ENCODE measurements at places on chromosomes 16 and 17.

GRCh38 chr16:19688396-19689024 lies 29.5 kb downstream of the KNOP1 start:
- no peak for DNase-seq

DNA sequence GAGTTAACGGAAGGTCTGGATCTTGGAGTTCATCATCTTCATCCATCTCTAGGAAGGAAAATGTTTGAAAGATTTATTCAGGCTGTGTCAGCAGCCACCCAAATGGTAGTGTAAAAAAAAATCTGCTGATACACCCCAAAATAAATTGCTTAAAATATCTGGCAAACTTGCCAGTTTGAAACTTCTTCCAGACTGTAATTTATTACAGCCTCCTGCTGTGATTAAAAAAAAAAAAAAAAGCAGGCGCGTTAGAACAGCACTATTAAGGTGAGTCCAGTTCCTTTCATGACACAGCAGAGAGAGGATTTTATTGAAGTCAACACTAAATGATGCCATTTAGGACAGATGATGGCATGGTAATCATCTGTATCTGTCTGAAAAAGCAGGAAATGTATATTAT lies 140.6 kb upstream of the CORO6 start:
- no peak for DNase-seq

- DNase-seq, result no peak
These were observed 2.6 kb downstream of the GLIS2 start for GRCh38 chr16:4318451-4318910.

DNA sequence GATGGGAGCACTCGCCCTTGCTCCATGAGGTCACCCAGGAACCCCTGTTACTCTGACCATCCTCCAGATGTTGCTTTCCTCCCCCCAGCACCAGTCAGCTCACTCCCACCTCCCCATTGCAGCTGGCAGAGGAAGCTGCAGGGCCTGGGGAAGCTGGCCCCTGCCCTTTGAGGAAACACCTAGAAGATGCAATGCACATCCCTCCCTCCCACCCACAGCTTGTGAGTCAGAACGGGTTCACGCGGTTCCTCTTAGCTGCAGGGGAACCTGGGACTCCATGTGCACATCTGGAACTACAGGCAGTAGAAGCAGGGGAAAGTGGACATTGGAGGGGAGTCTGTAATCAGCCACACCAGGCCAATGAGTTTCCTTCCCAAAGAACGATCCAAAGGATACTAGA lies 96.9 kb downstream of the KATNIP start:
- no peak for DNase-seq

- no peak for DNase-seq
These were observed 1393.3 kb downstream of the CDH8 start for GRCh38 chr16:60642956-60643355.

DNA sequence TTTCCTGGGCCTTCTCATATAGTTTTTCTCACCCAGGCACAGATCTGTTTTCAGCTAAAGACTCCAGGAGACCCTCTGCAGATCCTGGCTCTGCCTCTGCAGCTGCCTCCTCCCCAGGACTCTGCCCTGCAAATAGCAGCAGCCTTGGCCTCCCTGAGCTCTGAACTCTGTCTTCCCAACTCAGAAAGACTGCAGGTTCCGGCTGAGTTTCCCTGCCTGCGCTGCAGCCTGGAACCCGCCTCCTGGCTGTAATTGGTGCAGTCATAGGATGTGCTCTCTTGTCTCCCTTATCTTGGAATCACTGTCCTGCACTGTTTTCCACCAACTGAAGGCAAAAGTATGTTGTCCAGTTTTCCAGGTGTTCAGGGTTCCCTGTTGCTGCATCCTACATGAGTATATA lies 14.3 kb upstream of the DNASE1 start:
- no peak for DNase-seq

DNA sequence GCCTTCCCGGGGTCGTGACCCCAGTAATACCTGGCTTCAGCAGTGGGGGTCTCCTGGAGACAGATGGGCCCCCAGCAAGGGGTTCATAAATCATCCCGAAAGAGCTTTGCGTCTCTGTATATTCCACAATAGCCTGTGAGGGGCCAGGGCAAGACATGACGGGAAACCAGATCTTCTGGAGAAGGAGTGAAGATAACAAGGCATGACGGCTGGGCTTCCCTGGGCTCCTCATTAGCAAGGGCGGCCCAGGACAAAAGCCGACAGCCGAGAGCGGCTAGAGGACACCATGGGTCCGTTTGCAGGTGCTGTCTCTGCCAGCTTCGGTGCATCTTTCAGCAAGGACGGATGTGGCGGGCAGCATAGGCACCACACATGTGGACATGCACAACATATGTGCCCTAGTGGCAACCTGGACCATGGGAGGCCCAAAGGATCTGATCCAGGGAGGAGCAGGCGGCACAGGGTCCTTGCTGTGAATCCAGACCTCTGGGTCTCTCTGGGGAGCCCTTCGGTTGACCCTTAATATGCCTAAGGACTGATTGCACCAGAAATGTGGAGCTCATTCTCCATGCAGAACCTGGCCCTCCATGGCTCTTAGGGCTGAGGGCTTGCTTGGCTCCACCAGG lies 136.9 kb upstream of the FOXF1 start:
- no peak for DNase-seq

- no peak for DNase-seq
These were observed 92.9 kb upstream of the CHMP6 start for GRCh38 chr17:80898716-80899115.

DNA sequence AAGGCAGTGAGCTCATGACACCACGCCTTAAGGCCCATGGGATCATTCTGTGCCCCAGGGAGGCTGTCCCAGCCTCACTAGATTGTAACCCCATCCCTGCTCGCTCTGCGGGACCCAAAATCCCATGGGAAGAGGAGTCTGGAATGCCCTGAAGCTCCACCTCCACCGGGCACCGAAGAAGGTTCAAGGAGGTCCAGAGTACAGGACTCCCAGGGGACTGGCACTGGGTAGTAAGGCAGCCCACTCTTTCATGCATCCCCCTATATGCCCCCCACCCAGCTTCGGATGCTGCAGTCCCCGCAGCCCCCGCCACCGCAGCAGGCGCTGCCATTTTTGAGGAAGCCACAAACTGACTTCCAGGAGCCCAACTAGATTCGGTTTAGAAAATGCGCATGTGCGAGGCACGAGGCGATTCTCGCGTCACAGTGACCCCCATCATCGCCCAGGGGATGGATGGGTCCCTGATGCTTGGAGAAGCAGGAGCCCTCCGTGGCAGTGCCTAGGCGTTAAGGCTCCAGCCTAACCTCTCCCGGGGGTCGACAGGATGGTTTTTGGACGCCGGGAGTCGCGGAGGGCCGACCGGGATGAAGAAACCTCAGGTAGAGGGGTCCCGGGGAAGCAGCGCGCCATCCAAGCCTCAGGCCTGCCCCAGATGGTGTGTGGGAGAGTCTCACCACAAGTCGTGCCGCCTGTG lies 1681.0 kb downstream of the TP53TG3F start:
- no peak for DNase-seq

GRCh38 chr17:34364751-34365150 lies 1.7 kb upstream of the CCL1 start:
- DNase-seq, result no peak

DNA sequence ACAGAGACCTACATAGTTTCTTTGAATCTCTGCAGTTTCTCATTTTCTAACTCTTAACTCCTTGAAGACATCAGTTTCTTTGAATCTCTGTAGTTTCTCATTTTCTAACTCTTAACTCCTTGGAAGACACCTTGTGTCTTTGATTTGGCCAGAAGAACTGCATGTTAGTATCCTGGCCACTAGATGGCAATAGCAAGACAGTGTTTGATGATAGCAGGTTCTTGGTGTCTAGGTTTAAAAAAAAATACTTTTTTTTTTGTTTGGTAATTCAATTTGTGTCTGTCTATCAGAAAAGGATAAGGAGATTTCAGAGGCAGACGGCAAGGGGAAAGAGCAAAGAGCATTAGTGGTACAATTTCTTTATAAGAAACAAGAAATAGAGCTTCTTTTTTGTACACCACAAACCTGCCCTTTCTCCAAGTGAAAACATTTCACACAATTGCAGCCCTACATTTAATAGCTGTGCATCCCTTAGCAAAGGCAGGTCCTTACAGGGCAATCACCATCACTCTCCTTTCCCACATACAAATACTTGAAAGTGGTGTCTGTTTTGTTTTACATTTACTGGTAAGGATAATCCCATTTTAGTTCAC lies 1324.9 kb upstream of the CDH8 start:
- no peak for DNase-seq

DNA sequence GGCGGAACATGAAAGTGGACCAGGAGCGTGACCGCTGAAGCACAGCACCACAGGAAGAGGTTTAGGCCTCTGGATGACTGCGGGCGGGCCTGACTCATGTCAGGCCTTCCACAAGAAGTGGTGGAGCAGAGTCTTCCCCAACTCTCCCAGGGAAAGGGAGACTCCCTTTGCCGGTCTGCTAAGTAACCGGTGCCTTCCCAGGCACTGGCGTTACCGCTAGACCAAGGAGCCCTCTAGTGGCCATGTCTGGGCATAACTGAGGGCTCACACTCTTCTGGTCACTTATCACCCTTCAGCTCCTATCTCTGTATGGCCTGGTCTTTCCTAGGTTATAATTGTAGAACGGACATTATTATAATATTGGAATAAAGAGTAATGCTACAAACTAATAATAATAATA lies 1931.9 kb downstream of the TP53TG3F start:
- DNase-seq, result no peak

- no peak for DNase-seq
These were observed 239.1 kb upstream of the CNTNAP4 start for GRCh38 chr16:76038097-76038496.

Data from CD8-positive, alpha-beta T cell (primary cell).